ENCODE measurements at places on chromosomes 2 and 18.

DNA sequence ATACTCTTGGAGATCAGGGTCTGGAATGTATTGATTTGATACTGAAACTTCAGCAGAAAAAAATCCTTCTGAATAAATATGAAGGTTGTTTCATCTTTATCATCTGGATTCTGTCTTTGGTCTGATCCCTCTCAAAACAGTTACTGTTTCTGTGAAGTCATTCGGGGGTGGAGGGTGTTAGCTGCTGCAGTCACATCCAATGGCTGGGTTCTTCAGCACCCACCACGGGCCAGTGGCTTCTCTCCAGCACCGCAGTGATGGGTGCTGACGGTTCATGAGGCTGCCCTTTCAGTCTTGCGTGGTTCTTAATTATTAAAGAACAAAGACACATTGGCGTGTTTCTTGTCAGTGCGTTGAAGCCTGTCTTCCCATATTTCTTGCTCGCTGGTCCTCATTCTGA is 148.0 kb downstream of the LDLRAD4 start:
- no peak for DNase-seq

- no peak for DNase-seq
Observed at GRCh38 chr2:24272161-24272802, 88.1 kb downstream of the ITSN2 start.

GRCh38 chr2:27263287-27264252 is 723 bp upstream of the SLC30A3 start:
- DNase-seq: no peak

- DNase-seq: no peak
Observed at GRCh38 chr18:31884020-31884419, 58.9 kb downstream of the TRAPPC8 start.

- no peak for DNase-seq
Observed at GRCh38 chr2:26702025-26702424, 9.5 kb downstream of the KCNK3 start.

DNA sequence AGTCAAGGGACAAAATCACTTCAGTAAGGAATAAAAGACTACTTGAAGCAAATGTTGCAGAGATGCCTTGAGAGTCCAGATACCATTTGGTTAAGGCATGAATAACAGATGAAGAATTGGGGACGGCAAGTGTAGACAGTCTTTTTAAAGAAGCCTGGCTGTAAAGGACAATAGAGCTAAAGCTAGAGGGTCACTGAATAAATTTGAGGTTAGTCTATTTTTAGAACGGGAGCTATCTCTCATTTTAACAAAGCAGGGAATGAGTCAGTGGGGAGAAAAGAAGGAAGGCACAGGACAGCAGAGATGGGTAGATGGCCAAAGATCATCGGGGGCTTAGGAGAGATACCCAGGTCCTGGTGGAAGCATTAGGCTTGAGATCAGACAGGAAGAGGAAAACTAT is 30.6 kb upstream of the CHN1 start:
- DNase-seq: no peak

- no peak for DNase-seq
Observed at GRCh38 chr2:240144649-240145261, 4.3 kb upstream of the OTOS start.

- no peak for DNase-seq
Observed at GRCh38 chr2:15995603-15996002, 55.3 kb downstream of the MYCN start.

DNA sequence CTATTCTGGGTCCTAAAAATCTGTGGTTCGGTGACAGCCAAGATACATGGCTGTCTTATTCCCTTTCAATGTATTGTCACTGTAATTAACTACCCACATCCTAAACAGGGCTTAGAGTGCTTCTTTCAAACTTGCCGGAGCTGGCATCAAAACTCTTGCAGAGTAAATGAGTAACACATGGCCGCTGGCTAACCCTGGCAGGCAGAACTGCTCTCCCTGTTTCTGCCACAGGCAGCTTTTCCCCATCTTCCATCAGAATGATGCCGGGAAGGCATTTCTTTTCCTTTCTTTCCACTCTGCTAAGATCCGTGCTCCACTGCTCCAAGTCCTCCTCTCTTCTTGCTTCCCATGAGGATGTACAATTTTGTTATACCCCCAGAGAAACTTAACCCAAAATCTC is 54.8 kb upstream of the PTPRM start:
- no peak for DNase-seq

DNA sequence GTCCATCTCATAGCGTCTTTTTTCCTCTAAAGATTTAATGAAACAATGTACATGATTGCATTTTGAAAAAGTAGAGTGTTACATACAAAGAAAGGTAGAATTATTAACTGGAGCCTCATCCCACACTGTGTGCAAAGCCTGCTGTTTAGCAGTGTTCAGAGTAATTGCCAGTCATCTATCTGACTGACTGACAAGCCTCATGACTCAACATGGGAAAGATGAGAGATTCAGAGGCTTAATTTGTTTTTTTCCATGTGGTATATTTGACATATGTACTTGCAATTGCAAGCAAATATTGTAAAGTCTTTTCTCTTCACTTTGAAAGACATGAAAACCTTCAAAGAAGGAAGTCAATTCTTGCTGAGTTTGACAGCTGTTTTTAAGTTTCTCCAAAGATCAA is 14.7 kb downstream of the PCARE start:
- no peak for DNase-seq

GRCh38 chr2:127014224-127014623 is 92.7 kb downstream of the BIN1 start:
- no peak for DNase-seq

Data from caudate nucleus (tissue), 63 donors.